ENCODE measurements at places on chromosomes 2 and 18.

- no peak for DNase-seq
These were observed 179.4 kb upstream of the SESTD1 start for GRCh38 chr2:179444056-179444455.

DNA sequence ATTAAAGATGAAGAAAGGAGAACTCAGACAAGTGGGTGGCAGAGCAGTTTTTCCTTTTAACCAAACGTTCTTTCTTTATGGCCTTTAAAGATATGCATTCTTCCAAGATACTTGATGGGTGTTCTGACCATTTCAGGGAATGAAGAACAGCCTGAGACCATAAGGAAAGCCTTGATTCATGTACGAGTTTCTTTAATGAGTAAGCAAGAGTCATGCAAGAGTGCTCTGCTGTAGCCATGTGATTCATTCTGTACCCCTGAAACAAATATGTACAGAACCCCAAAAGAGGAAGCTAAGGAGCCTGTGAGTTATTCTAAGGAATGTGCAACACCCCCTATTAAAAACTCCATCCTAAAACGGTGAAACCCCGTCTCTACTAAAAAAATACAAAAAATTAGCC lies 372.8 kb downstream of the MTX2 start:
- no peak for DNase-seq

DNA sequence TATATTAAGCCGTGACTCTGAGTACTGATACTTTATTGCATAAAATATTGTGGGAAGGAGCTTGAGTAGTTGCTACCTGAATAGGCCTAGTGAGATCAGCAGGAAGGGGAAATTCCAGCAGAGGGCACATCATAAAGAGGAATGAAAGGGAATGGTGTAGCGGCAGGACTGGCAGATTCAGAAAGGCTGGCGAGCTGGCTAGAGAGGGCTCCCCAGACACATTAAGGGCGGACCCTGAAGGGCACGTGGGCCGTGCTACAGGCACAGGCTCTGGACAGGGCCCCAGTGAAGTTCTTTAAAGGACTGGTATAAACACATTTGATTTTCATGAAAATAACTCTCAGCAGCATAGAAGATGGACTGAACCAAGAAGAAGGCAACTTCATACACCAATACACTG lies 43.0 kb downstream of the PTPN2 start:
- DNase-seq = no peak

DNA sequence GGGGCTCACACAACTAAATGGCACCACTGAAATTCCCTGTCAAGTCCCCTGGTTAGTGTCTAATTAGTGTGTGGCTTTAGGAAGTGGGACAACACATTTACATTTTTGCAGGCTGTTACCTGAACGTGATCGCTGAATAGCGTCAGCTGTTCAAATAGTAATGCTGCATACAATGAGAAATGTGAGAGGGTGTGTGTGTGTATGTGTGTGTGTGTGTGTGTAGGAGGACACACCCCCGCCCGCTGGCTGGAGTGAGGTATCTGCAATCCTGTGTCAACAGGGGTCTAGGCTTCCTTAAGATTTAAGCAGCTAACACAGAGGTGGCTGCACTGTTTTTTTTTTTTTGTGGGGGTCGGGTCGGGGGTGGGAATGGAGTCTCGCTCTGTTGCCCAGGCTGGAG lies 4.8 kb upstream of the LYPD6B start:
- no peak for DNase-seq

GRCh38 chr2:127516041-127516762 lies 10.1 kb downstream of the IWS1 start:
- no peak for DNase-seq

DNA sequence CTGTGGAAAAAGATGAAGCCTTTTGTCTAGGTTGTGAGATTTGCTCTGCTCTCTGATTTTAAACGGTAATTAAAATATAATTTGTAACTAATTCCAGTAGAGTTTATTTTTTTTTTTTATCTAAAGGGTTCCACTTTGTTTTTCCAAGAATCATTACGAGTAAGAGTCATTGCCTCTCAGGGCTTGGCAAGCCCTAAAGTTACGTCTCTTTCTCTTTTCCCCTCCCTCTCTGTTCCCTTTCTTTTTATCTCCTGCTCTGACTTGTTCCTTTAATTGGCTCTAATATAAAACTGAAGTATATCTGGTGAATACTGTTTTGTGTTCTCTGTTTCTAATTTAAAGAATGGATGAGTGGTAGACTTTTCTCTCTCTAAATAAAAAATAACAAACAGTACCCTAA lies 75.8 kb downstream of the CALCRL start:
- no peak for DNase-seq

DNA sequence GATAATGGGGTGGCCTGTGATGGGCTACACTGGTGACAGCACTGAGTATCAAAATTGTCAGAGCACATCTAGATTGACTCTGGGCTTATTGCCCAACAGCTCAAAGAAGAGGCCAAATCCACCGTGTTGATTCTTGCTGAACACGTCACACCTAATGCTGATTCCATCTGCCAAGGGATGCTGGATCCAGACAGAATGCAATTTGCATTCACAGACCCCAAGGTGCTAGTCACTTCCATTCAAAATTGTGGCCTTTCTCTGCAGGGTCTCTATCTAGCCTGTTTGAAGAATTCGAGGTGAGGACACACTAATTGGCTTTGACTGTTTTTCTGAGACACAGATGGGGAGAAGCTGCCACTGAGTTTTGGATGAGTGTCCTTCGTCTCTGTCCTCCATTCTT lies 13.5 kb upstream of the GPR39 start:
- no peak for DNase-seq

DNA sequence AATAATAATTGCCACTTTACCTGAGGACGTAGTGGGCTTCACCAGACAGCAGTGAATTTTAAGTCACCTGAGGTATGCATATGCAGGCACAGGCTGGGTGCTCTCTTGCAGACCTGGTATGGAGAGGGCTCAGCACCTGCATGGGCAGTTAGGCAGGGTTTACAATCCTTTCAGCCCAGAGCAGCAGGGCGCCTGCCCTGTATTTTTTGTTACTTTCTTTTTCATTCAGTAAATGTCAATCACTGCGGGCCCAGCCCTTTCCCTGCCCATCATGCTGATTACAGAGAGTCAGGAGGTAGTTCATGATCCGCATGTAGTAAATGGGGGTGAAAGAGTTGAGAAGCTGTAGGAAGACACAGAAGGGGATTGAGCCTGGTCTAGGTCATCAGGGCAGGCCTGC lies 147.0 kb upstream of the ALPP start:
- no peak for DNase-seq

GRCh38 chr2:33123216-33123615 lies 176.5 kb downstream of the LTBP1 start:
- DNase-seq = no peak

DNA sequence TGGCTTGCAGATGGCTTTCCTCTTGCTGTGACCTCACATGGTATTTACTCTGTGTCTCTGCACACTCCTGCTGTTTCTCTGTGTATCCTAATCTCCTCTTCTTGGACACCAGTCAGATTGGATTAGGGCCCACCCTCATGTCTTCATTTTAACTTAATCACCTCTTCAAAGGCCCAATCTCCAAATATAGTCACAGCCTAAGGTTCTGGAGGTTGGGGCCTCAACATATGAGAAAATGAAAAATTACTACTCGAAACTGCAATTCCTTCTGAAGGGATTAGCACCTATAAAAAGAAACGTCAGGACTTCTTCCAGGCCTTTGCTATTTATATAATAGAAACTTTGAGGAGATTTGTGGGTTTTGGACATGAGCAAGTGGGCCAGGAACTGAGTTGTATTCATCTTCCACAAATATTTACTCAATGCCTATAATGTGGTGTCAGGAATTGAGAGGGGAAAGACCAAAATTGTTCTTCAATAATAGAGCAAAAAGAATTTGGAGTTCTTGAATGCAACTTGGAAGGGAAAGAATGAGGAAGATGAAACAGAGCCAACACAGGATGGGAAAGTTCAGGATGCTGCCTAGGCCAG lies 270.0 kb upstream of the FN1 start:
- no peak for DNase-seq

GRCh38 chr2:183267148-183267827 lies 143.0 kb downstream of the NUP35 start:
- DNase-seq = no peak

DNA sequence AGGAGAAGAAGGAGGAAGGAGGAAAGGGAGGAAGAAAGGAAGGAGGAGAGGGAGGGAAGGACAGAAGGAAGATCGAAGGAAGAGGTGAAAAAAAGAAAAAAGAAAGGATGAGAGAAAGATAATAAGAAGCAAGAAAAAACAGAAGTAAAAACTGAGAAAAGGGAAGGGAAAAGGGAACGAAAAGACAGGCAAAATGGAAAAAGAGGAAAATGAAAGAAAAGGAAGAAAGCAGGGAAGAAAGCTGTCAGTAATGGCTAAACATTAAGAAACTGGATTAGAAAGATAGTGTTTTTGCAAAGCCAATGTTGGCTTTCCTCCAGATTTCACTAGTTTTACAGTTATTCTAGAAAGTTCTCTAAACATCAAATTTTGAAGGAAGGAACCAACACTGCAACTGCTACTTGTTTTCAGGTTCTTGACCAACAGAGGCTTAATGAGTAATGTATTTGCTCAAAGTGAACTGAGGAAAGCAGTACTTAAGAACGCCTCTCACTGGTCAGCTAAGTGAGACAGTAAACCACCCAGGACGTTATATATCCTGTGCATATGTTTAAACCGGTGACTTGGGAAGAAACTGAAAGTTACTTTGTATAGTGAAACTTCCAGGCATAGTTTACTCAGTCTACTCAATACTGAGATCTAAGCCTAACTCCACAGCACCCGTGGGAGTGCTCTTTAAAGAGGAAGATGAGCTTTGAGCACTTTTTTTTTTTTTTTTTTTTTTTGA lies 286.2 kb upstream of the TRIB2 start:
- no peak for DNase-seq

GRCh38 chr2:62920070-62920469 lies 130.6 kb upstream of the OTX1 start:
- DNase-seq = no peak

DNA sequence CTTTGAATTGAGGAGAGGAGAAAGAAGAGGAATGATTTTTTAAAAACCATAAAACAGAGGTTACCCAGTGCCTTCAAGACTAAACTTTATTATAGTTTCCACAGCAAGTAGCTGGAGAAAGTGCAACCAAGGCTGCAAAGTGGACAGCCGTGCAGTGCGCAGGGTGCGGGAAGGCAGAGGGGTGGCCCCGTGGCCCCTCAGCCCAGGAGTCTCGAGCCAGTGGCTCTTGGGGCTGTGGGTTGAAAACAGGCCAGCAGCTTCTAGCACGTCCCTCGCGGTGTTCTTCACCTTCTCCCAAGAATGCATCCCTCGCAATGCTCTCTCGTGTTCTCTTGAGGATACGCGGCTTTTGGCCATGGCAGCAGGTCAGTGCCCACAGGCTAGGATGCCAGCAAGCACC lies 28.5 kb upstream of the ALKAL2 start:
- DNase-seq = no peak

DNA sequence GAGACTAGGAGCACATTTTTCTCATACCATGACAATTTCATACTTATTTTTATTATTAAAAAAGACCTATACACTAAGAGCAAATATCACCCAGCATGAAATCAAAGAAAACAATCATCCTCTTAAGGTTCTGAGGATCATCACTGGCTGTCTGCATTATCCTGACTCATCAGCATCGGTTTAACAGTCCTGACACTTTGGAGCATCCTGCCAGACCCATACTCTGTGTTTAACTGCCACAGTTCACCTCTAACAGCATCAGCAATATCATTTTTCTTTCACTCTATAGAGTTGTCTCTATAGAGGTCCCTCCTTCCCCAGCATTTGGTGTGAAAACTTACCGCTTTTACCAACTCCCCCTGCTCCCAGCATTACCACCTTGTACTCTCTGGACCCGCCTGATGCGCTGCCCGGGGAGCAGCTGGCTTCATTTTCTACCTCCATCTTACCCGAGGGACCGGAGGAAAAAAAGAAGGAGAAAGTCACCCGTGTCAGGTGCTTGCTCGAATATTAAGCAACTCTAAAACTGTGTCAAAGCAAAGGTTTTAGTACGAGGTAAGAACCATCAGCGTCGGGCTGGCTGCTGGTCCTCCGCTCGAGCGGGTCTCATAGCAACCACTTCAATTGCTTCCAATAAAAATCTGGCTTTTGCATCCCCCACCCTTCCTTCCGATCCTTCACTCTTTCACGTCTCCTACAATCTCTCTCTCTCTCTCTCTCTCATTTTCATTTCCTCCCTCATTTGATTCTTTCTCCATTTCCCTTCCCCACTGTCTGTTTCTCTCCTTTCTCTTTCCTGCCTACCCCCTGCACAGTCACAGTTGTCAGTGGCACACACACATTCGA lies at the start of gene RIT2:
TSS of gene RIT2 (minus strand) at position 610 of the 846 bp plus-strand sequence.
- DNase-seq = peak; percentile 12

DNA sequence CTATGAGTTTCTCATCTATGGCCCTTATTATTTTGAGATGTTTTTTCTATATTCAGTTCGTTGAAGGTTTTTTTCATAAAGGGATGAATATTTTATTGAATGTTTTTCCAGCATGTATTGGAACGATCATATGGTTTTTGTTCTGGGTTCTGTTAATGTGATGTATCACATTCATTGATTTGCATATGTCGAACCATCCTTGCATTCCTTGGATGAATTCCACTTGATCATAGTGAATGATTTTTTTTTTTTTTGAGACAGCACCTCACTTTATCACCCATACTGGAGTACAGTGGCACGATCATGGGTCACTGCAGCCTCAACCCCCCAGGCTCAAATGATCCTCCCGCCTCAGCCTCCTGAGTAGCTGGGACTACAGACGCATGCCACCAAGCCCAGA lies 5.5 kb upstream of the NEMP2 start:
- no peak for DNase-seq

GRCh38 chr2:46814160-46814961 lies 101.2 kb downstream of the MCFD2 start:
- no peak for DNase-seq

DNA sequence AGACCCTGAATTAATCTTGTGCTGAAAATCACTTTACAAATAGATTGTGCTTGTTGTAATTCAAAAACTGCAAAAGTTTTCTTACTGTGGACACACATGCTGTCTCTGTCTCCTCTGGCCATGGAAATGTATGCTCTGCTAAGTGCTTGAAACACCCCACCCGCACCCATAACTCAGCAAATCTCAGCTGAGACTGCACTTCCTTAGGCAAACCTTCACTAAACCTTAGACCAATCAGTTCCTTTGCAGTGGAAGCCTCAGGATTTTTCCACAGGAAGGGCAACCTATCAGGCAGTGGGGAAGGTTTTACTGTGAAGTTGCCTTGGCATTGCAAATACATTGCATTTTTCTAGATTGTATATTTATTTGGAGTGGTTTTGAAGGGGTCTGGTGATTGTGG lies 62.2 kb upstream of the PLA2R1 start:
- no peak for DNase-seq
